CD4-positive, alpha-beta T cell treated with Interleukin-17A for 1 hour (primary cell): ENCODE measurements at places on chromosomes 12 and 14.

- DNase-seq = no peak
Measured at GRCh38 chr12:75890141-75890540, 141.4 kb downstream of the PHLDA1 start.

DNA sequence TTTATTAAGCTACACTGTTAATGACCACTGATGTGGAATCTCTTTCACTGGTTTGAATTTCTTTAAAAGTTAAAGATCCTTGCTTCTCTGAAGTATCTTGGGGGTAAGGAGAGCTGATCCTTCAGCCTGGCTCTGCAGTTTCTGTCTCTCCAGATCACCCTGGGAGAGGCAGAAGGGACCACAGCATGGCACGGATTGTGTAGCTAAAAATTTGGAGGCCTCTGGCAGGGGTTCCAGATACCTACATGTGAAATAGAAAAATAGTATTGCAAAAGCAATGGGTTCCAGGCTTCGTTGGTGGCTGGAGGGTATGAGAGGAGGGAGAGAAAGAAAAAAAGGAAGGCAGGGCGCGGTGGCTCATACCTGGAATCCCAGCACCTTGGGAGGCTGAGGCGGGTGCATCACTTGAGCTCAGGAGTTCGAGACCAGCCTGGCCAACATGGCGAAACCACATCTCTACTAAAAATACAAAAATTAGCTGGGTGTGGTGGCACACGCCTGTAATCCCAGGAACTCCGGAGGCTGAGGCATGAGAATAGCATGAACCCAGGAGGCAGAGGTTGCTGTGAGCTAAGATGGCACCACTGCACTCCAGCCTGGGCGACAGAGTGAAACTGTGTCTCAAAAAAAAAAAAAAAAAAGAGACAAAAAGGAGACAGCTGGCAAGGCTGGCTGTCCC lies 3.4 kb downstream of the CHST11 start:
- no peak for DNase-seq

DNA sequence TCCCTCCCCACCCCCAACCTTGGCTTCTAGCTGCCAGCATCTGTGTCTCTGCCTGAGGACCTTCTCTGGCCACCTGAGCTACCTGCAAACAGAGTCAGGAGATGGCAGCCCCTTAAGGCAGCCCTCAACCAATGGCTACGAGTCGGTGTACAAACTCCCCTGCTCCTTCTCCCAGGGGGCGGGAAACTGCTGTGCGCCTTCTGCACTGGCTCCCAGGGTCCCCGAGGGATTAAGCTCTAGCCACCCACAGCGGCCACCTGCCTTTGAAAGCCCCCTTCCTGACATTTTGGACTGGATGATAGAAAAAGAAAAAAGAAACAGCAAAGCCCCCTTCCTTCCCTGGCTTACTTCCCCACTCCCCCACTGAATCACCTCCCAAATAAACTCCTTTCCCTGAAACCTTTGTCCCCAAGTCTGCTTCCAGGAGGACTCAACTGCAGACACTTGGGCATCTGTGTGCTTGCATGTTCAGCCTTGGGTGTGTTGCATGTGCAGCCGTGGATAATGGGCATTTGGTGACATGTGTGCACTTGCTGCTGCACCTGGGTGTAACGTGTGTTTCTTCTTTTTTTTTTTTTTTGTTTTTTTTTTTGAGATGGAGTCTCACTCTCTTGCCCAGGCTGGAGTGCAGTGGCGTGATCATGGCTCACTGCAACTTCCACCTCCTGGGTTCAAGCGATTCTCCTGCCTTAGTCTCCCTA lies 6.0 kb downstream of the SDS start:
- no peak for DNase-seq

DNA sequence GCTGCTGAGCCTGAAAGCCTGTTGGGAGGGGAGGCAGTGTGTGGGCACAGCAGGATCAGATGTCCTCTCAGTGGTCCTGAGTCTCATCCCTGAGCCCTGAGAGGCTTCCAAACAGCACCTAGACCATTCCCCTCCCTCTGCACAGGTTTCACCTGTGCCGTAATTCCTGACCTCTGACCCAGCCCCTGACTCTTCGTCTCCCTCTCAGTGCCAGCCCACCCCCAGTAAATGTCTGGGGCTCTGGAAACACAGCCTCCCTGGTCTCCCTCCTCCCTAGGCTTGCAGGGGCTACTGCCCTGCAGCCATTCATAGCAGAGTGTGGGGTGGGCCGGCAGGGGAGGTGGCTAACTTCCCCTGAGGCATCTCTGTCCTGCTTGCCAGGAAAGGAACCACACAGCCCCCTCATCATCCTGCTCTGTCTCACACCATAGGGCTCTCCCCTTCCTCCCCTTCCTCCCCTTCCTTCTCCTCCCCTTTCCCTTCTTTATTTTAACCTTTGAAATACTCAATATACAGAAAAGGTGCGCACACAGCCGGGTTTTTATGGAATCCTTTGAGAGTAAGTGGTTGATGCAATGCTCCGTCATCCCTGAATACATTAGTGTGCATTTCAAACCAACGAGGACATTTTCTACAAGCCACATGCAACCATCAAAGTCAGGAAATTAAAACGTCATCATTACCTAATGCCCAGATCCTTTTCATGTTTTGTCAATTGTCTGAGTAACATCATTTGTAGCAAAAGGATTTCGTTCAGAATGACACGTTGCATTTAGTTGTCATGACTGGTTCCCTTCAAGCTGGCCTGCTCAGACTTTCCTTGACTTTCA lies 67.0 kb downstream of the PRMT8 start:
- DNase-seq = no peak

DNA sequence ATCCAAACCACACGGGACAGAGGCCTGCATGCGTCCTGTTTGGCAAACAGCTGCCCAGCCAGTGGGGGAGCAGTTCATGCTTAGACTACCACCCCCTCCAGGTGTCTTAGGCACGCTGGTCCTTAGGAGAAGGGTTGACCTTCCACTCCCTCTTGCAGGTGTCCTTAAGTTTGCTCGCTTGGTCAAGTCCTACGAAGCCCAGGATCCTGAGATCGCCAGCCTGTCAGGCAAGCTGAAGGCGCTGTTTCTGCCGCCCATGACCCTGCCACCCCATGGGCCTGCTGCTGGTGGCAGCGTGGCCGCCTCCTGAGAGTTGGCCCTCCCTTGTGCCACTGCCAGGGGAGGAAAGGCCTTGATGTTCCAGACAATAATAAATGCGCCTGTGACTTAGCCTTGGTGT lies 1.8 kb downstream of the C12orf57 start:
- DNase-seq = no peak

DNA sequence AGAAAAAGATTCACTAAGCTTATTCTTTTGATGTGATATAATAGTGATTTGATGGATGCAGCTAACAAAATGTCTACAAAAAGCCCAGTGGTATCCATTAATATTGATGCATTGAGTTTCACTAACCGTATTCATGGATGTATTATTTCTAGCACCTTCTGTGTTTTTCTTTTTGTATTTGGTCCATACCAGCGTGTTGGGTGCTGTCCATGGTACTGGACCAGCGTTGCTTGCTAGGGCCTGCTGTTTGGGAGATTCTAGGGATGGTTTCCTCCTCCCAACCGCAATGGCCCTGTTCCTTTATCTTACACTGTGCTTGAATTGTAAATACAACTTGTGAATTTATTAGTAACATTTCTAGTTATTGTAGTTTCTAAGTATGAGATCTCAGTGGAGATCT lies 31.7 kb downstream of the ANO4 start:
- DNase-seq = no peak

DNA sequence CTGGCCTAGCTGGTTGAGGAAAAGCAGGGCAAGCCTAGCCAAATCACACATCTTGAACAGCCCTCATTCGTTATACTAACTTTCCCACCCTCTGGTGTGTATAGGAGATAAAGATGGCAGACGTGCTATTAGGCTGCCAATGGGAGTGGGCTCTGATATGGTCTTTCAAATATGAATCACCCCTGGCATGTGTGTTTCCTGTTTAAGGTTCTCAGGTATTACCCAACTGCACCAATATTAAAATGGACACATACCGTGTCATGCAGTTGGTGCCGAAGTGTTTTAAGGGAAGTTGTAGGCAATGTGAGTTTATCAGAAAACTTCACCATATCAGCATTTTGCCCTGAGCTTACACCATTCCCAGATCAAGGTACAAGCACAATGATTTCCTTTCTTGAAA lies 33.4 kb downstream of the CHST11 start:
- DNase-seq = no peak

GRCh38 chr12:129163461-129163860 lies 310.2 kb downstream of the GLT1D1 start:
- no peak for DNase-seq

GRCh38 chr14:95246870-95247269 lies 72.8 kb downstream of the CLMN start:
- DNase-seq = no peak

- no peak for DNase-seq
Measured at GRCh38 chr12:32039347-32039746, 67.3 kb upstream of the BICD1 start.

GRCh38 chr14:20836668-20837338 lies 34.2 kb upstream of the RNASE1 start:
- DNase-seq = no peak

DNA sequence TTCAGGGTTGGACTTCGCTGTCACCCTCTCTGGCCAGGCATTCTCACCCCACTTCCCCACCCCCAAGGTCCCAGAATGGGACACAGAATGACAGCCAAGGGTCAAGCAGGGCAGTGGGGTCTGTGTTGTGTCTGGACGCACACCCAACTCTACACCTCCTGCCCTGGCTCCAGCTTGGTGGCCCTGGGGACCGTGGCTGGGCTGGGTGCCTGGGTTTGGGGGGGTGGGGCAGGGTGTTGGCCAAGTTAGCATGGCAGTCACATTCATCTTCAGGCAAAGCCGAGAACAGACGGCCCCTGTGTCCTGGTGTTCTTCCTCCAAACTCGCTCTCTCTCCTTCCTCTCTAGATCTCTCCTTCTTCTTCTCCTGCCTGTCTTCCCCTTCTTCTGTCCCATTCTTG lies 5.6 kb downstream of the LRP1 start:
- DNase-seq = no peak

DNA sequence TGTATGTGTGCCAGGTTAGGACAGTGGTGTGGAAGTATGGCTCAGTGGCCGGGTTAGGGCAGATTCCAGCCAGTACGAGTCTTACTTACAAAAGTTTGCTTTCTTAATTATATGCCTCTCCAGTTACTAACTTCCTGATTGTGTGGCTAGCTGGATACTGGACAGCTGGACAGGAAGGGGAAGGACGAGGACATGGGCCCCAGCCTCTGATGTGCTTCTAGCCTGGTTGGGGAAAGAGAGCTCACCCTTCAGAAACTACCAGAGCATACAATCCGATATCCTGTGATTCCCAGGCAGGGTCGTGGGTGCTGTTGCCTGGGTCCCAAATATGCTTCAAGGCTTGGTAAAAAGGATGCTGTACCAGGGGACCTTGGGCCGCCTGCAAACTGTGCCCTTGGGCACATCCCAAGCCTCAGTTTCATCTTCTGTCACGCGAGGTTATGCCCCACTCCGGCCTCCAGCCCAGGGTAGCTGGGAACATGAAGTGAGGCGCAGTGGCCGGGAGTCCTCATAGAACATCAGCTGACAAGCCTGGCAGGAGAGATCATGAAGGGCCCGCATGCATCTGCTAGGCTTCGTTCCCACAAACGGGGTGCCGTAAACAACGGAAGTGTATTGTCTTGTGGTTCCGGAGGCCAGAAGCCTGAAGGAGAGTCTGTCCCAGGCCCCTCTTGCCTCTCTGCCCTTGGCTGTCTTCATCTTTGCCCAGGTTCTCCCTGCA lies 23.2 kb upstream of the RIN3 start:
- DNase-seq = no peak

GRCh38 chr12:70576341-70577282 lies 60.6 kb downstream of the PTPRB start:
- peak; percentile 59 for DNase-seq

- no peak for DNase-seq
Measured at GRCh38 chr12:124432376-124432775, 135.0 kb downstream of the NCOR2 start.

- no peak for DNase-seq
Measured at GRCh38 chr12:109255377-109255776, 53.7 kb downstream of the FOXN4 start.

GRCh38 chr12:109452489-109452888 lies 24.6 kb downstream of the KCTD10 start:
- DNase-seq = no peak

DNA sequence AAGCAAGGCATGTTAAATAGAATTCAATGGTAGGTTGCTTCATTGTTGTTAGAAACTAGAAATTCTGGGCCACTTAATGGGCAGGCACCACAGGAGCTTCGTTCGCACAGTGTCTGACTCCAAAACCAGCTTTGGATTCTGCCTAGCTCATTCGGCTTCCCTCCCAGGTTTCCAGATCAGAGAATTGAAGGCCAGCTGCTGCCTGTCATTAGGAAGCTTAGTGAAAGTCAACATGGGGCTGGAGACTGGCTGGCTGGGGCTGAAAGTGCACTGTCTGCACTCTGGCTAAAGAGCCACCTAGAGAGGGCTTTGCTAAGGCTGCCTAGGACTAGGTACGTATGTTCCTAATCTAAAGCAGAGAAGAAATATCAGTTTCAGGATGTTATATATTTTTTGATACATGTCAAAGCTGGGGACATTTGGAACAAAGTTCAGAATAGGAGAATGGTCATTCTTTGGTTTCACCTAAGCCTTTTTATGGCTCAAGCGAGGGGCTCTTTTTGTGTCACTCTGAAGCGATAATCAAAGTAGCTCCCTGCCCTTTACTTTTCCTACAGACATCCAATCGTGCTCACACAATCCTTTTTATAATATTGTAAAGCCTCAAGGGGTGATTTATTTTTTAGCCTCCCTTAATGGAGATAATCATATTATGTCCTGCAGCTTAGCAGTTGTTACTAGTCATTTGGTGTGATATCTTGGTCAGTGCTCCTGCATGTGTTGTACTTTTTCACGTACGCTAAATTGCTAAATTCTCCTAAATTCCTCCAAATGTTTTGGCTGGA lies 238.5 kb upstream of the NAV3 start:
- no peak for DNase-seq

DNA sequence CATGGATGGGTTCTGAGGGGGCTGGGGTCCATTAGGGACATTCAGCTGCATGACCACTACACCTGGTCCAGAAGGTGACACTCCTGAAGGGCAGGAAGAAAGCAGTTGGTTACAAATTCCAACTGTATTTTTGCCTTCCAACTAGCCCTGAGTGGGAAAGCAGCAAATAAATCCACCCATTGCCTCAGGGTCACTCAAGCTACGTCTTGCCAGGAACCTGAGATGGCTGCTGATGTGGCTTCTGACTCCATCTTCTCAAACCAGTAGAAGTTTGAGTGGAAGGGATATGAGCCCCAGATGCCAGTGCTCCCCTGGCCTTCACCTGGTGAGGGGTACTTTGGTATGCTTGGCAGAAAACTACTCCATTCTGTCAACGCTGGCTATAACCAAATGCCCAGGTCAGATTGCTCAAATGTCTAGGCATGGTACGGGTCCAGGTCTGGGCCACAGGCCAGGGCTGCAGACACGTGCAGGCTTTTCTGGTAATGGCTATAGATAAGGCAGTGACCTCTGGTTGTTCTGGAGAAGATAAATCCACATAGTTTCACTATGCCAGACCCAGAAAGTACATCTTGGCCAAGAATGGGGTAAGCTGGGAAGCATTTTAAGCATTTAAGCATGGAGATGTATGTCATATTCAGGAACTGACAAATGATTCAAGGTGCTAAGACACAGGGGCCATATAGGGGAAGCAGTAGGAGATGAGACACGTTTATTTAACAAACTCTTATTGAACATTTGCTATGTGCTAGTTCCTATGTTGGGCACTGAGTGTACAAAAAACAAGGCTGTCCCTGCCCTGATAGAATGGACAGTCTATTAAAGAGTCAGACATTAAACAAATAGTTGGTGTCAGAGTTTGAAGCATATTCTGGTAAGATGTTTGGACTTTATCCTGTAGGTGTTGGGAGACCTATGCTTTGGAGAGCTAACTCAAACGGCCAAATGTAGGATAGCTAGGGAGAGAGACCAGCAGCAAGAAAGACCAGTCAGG lies 8.3 kb upstream of the STAC3 start:
- no peak for DNase-seq

- DNase-seq = no peak
Measured at GRCh38 chr12:113368331-113368730, 9.9 kb downstream of the PLBD2 start.
